Stimulated activated CD4-positive, alpha-beta T cell treated with anti-CD3 and anti-CD28 coated beads, TNF-alpha, amount 100 ng/mL, for 1 hour (primary cell): ENCODE measurements at places on chromosomes 1 and 21.

DNA sequence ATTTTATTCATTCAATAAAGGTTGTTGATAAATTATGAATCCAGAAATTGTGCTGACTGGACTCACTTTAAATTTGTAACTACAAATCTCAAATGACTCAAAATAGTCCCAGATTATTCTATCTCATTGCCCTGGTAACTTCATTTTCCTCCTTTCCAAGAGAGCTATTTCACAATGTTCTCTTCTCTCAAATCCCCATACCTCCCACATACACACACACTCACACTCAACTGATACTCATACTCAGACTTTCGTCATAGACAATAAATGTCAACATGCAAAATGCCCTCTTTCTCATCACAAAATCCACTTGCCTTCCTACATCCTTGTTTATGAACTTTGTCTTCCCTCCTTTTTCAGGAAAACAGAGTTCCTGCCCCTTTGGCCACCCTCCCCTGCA lies 33.3 kb downstream of the EXTL2 start:
- no peak for DNase-seq

GRCh38 chr1:42135426-42135825 lies 17.8 kb upstream of the GUCA2B start:
- DNase-seq, result no peak

DNA sequence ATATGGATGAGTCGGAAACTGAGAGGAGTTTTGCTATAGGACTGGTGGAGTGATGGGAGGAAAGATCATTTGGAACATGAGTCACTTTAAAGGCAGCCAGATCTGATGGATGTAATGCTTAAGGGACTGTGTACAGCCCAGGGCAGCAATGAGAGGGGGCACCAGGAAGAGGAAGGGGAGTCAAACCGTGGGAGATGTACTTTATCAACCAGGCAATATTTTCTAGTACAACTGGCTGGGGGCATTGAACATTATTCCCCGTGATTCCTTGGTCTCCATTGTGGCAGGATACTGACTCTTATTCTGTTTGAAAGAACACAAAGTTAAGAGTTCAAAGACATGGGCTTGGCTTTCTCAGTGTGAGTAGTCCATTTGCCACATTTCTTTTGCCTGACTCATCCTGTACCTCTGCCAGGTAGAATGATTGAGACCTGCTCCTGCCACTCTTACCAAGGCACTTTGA lies 268.2 kb upstream of the NR5A2 start:
- no peak for DNase-seq

DNA sequence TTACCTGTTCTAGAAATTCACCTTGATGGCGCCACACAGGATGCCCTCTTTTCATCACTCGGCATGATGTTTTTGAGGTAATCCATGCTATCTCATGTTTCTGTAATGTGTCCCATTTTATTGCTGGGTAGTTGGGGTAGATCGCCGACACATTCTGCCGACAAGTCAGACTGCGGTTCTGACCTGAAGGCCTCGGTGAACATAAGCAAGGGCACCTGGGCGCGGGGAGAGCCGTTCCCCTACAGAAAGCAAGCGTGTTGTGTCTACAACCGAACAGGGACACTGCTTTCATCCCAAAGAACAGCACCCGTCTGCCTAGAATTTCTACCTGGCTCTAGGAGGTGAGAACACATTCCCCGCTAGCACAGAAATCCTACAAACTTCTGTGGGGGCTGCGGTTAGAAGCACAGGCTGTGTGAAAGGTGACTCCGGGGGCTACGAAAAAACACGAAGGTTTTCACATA lies 149.2 kb downstream of the PPIAL4G start:
- no peak for DNase-seq

DNA sequence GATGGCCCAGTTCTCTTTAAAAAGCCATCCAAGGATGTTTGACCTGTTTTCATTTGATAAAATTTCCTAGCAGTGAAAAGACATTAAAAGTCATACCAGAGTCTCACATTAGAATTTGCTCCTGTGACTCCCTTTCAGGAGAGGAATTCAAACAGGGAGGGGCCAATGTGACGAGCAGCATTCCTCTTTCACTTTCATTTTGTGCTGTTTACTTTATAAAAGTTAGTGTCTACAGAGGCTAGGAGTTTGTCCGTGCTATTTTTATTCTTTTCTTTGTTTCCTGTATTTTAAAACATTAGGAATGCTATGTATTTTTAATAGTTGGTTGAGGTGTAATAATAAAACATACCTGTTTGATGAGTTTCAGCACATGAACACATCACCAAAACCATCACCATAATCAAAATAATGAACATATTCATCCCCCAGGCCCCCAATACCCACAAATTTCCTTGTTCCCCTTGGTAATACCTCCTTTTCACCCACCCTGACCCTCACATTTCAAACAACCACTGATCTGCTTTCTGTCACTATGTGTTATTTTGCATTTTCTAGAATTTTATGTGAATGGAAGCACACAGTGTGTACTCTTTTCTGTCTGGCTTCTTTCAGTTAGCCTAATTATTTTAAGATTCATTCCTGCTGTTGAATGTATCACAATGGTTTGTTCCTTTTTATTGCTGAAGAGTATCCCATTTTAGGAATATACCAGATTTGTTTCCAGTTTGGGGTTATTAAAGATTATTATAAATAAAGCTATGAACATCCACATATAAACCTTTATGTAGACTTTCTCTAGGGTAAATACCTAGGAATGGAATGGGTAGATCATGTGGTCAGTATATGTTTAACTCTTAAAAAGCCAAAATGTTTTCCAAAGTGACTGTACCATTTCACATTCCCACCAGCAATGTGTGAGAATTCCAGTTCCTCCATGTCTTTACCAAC lies 129.5 kb downstream of the TENT5C start:
- DNase-seq, result no peak

DNA sequence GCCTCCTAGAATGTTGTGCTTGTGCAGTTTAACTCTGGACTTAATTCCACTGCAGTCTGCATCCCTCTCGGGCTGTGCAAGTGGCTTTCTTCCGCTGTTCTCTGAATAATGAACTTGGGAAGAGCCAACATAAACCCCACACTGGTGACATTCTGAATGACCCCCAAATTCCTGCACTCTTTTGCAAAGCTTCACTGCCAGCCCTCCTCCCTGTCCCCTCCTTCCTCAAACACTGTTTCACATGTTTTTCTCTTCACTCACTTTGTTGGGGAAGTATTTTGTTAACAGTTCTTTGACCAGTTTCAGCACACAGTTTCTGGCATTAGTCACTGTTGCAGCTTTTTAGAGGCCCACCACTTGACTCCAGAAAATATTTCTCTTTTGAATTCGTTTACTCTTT lies 39.7 kb downstream of the GNG12 start:
- DNase-seq, result no peak

DNA sequence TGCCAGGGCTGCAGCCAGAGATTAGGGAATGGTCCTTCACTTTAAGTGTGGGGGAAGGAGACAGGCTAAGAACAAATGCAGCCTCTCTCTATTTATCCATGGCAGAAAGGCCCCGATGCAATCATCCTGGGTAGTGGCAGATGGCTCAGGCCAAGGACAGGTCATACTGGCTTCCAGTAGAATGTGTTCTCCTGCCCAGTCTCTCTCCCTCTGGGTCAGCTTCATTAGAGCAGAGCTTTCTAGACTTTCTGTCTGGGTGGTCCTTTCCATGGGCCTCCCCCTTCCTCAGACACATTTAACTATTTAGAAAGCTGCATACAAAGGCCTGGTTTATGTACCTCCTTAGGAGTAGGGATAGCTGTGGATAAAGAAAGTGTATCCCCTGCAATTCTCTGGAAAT lies 4.8 kb upstream of the PTCH2 start:
- no peak for DNase-seq

DNA sequence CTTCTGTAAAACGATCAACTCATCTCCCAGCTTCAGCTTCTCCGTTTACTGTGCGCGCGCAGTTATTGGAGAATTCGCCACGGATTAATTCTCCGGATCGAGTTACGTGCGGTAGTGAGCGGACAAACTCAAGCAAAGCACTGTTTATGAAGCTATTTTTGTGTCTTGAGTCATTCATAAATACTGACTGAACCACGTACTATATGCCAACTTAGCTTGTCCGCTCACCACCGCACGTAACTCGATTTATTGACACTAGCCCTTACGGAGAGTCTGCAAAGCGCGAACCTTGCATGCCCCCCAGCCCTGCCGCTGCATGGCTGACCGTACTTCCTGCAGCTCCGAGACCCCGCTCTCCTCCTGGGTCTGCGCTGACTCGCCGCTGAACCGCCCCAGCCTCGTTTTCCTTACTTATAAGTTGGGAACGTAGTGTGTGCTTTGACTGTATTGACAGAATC lies 773 bp downstream of the CHD1L start:
- no peak for DNase-seq

GRCh38 chr21:43884012-43884860 lies 19.2 kb downstream of the AGPAT3 start:
- no peak for DNase-seq

DNA sequence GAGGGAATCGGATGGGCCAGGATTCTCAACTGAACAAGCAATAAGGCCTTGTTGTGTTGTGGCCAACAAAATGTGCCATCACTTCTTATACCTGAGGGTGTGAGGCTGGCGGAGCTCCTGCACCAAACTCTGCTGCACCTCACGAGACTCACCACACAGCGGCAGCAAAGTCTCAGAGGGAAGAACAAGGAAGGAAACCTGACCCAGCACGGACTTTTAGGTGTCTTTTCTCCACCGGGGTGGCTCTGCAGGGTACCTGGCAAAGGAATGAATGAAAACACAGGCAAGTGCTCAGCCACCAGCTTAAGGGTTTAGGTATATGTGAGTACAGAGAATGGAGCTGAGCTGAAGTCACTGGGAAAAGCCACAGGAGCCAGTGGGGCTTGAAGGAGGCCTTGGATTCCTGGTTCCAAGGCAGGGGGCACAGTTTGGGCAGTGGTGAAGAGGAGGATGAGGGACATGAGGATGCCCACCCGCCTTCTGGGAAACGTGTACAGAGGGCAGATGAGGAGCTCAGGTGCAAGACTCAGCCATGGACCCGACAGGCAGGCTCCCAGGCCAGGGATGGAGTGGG lies 31.1 kb upstream of the HSD3B1 start:
- DNase-seq, result no peak

- DNase-seq, result no peak
Observed at GRCh38 chr1:228410015-228410414, 3.4 kb upstream of the TRIM11 start.

DNA sequence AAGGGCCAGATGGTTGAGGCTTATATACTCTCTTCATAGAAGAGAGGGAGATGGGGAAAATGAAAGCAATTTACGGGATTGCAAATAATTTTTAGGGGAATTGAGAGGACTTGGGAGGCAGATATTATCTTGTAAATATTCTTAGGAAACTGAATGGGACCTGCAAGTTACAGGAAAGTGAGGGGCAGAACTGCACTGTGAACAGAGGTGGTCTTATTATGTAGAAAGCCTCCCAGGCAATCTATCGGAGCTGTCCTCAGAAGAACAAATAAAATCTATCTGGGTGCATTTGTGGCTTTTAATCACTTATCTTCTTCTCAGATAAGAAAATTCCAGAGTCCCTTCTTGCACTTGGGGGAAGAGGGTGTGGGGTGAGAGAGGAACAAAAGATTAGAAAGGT lies 223.5 kb downstream of the RHOU start:
- DNase-seq, result no peak

DNA sequence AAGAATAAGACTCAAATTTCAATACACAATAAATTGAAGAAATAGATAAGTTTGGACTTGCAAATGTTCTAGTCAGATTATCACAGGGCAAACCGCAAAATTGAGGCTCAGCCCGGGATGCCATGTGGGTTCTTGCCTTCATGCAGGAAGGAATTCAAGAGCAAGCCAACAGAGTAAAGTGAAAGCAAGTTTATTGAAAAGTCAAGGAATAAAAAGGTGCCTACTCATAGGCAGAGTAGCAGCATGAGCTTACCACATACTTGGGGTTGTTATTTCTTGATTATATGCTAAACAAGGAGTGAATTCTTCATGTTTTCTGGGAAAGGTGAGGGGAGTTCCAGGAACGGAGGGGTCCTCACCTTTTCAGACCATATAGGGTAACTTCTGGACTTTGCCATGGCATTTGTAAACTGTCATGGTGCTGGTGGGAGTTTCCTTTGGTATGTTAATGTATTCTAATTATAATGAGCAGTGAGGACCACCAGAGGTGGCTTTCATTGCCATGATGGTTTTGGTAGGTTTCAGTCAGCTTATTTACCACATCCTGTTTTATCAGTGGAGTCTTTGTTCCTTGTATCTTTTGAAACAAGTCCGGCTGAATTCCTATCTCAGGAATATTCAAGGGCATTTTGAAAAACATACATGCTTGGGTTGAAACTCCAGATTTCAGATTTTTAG lies 2.0 kb upstream of the OR2AK2 start:
- no peak for DNase-seq

- no peak for DNase-seq
Observed at GRCh38 chr1:98119796-98120195, 199.0 kb upstream of the DPYD start.

- no peak for DNase-seq
Observed at GRCh38 chr1:169694304-169695075, 16.9 kb downstream of the SELL start.

GRCh38 chr21:25578056-25578961 lies 29.0 kb downstream of the MRPL39 start:
- peak; percentile 59 for DNase-seq

DNA sequence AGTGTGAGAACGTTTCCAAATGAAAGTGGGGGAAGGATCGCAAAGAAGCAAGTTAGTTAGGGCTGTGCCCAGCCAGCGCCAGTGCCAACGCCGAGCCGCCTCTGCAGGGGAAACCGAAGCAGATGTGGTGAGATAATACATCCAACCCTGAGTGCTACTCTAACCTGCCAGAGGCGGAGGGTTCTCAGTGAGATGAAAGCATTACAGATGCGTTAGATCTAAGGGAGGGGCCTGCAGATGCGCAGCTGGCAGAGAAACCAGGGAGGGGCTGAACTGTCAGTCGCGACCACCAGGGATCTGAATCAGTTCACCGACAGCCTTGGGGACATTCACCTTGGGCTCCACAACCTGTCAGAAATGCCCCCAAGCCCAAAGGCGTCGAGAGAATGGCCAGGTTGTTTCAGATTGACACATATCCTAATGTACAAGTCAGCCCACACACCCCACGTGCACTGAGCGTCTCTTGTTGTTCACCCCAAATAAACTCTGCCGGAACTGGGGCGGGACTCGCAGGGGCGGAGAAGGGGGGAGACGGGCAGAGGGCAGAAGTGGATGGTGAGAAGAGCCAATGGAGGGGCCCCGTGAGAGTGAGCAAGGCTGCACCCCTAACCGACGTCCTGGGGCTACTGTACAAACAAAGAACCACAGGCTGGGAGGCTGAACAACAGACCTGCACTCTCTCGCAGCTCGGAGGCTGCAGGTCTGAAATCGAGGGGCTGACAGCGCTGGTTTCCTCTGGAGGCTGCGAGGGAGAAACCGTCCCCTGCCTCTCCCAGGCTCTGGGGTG lies 8.7 kb upstream of the UMODL1 start:
- DNase-seq, result peak; percentile 42

DNA sequence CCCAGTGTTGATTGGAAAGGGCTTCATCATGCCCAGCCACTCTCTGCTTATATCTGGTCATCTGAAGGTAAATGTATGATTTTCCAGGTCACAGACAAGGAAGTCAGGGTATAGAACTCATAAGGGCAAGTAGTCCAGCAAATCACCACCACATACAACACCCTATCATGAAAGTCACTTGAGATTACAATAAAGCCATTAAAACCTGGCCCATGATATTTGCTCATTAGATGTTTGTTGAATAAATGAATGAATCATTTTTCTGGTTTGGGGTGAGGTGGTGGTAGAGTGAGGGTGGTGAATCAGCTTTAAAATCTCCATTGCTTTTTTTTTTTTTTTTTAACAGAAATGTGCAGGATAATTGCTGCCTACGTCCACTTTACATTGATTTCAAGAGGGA lies 91.9 kb downstream of the TGFB2 start:
- no peak for DNase-seq

GRCh38 chr1:93078203-93078602 lies 880 bp upstream of the MTF2 start:
- no peak for DNase-seq
